Cardiac ventricle fibroblast (primary cell): ENCODE measurements at places on chromosomes 12 and 14. TPM values are rescaled to one million over a fixed set of nuclear protein-coding genes. Genes with fewer than 3 reads are reported as not detected.

The CDKN3 gene
- total RNA-seq: 15.2 and 17.5 TPM in 2 replicates

The KIAA0586 gene
- total RNA-seq: 14.5 and 21.3 TPM in 2 replicates

The CLEC1B gene
- total RNA-seq: not detected in 2 replicates

The GPRC5A gene
- total RNA-seq: 2.2 and 2.6 TPM in 2 replicates

The RDH12 gene
- not detected in 2 replicates for total RNA-seq

The BMP4 gene
- total RNA-seq: 12.3 and 15.2 TPM in 2 replicates

The CCDC38 gene
- not detected in 2 replicates for total RNA-seq

The DCN gene
- 2,110 and 2,484 TPM in 2 replicates for total RNA-seq

The PKP2 gene
- total RNA-seq: 7.3 and 9.8 TPM in 2 replicates

The SLC6A13 gene
- total RNA-seq: 0.05 TPM in 1 of 2 replicates, not detected in the other

The AMN1 gene
- 5.6 and 7.6 TPM in 2 replicates for total RNA-seq

The LGR5 gene
- 0.24 and 0.50 TPM in 2 replicates for total RNA-seq

The EIF2S3B gene
- 0.25 and 0.29 TPM in 2 replicates for total RNA-seq

The SERPINA3 gene
- 731 and 793 TPM in 2 replicates for total RNA-seq

The CCDC177 gene
- 0.20 TPM in 1 of 2 replicates, not detected in the other for total RNA-seq

The KLRG1 gene
- 0.64 and 0.69 TPM in 2 replicates for total RNA-seq

The KRT71 gene
- not detected in 2 replicates for total RNA-seq

The SRRM4 gene
- total RNA-seq: not detected in 2 replicates

The PRR4 gene
- not detected in 2 replicates for total RNA-seq

The PEX5 gene
- 25.7 and 31.9 TPM in 2 replicates for total RNA-seq

The ACRBP gene
- 0.10 and 0.31 TPM in 2 replicates for total RNA-seq
